Fibroblast of villous mesenchyme (primary cell): ENCODE measurements at places on chromosomes 5 and 9. TPM values are rescaled to one million over a fixed set of nuclear protein-coding genes. Genes with fewer than 3 reads are reported as not detected.

The PTCD2 gene
- total RNA-seq, result 7.7 and 11.7 TPM in 2 replicates

The TMC1 gene
- total RNA-seq, result under 0.01 and 1.3 TPM in 2 replicates

The GRM6 gene
- not detected in 2 replicates for total RNA-seq

The TMEM174 gene
- total RNA-seq, result not detected in 2 replicates

The AQP7 gene
- not detected in 2 replicates for total RNA-seq

The RUFY1 gene
- 42.5 and 54.0 TPM in 2 replicates for total RNA-seq

The IL33 gene
- total RNA-seq, result 1.3 and 7.3 TPM in 2 replicates

The CAMK2A gene
- total RNA-seq, result 1.3 TPM in 2 replicates

The C1QTNF2 gene
- 0.43 and 0.64 TPM in 2 replicates for total RNA-seq

The OR1J1 gene
- total RNA-seq, result not detected in 2 replicates

The RNF183 gene
- total RNA-seq, result not detected in 2 replicates

The CEP120 gene
- 17.1 and 24.2 TPM in 2 replicates for total RNA-seq

The PCDHGB3 gene
- total RNA-seq, result 3.9 and 5.2 TPM in 2 replicates

The PPWD1 gene
- 33.2 and 42.7 TPM in 2 replicates for total RNA-seq

The NIPSNAP3A gene
- total RNA-seq, result 40.6 and 51.4 TPM in 2 replicates

The S1PR3 gene
- total RNA-seq, result 102 and 279 TPM in 2 replicates

The GPR150 gene
- 0.32 and 0.43 TPM in 2 replicates for total RNA-seq

The ZNF454 gene
- total RNA-seq, result under 0.01 and 0.43 TPM in 2 replicates

The WDR36 gene
- total RNA-seq, result 41.6 and 61.7 TPM in 2 replicates

The PCDHB13 gene
- total RNA-seq, result under 0.01 and 0.32 TPM in 2 replicates

The FAM153A gene
- total RNA-seq, result not detected in 2 replicates

The SPAG8 gene
- 0.32 and 0.86 TPM in 2 replicates for total RNA-seq

The PTPA gene
- 133 and 136 TPM in 2 replicates for total RNA-seq

The TPD52L3 gene
- not detected in 2 replicates for total RNA-seq

The IL4 gene
- total RNA-seq, result not detected in 2 replicates

The PDE8B gene
- 0.64 and 6.0 TPM in 2 replicates for total RNA-seq

The EIF4E1B gene
- not detected in 2 replicates for total RNA-seq

The FOXD4L6 gene
- total RNA-seq, result under 0.01 TPM in 1 of 2 replicates, not detected in the other

The NR6A1 gene
- under 0.01 and 0.32 TPM in 2 replicates for total RNA-seq

The OR1J2 gene
- 0.32 and 0.43 TPM in 2 replicates for total RNA-seq

The SIT1 gene
- under 0.01 TPM in 1 of 2 replicates, not detected in the other for total RNA-seq

The ST6GALNAC6 gene
- total RNA-seq, result 39.9 and 44.0 TPM in 2 replicates

The CRB2 gene
- total RNA-seq, result under 0.01 TPM in 1 of 2 replicates, not detected in the other

The UBE2QL1 gene
- total RNA-seq, result not detected in 2 replicates

The ANKRD33B gene
- 1.6 and 2.6 TPM in 2 replicates for total RNA-seq

The SPINK7 gene
- total RNA-seq, result not detected in 2 replicates
